Right renal cortex interstitium (tissue), 3 donors: ENCODE measurements at places on chromosomes 16 and 17.

DNA sequence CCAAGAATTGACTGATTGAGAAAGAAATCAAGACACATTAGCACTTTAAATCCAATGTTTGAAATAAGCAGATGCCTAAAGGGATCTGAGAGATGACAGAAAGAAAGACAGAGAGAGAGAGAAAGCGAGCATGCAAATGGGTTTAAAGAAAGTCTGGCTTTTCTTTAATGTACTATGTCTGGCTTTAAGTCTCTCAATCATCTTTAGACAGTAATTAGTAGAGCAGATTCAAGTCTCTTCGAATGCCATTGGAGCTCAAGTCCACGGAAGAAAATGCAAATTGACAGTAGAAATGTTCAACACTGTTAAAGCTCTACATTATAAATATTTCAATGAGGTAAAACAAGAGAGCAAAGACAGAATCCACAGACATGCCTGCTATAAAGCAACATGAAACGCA, 1480.2 kb upstream of the CDH8 start:
- DNase-seq, result no peak

- no peak for DNase-seq
Measured at GRCh38 chr16:82672676-82673075, 45.9 kb downstream of the CDH13 start.

GRCh38 chr17:75834928-75835653, 9.1 kb downstream of the UNC13D start:
- no peak for DNase-seq

GRCh38 chr17:76166906-76167305, 25.9 kb upstream of the FOXJ1 start:
- no peak for DNase-seq
